ENCODE measurements at places on chromosomes 5 and 9. TPM values are rescaled to one million over a fixed set of nuclear protein-coding genes. Genes with fewer than 3 reads are reported as not detected.

The CCNO gene
- 1.8 TPM for total RNA-seq

The PCDHA9 gene
- under 0.01 TPM for total RNA-seq

The C5orf52 gene
- not detected for total RNA-seq

The CDO1 gene
- total RNA-seq = not detected

The IFNA2 gene
- not detected for total RNA-seq

The ADAMTS12 gene
- total RNA-seq = not detected

The CCL27 gene
- not detected for total RNA-seq

The LCN15 gene
- total RNA-seq = not detected

The BHMT gene
- total RNA-seq = not detected

The ZNF169 gene
- 4.7 TPM for total RNA-seq

The AFAP1L1 gene
- total RNA-seq = 21.9 TPM

The PNPLA7 gene
- total RNA-seq = 0.26 TPM

The NRARP gene
- 3.4 TPM for total RNA-seq

The PCDHA3 gene
- under 0.01 TPM for total RNA-seq

The SMIM33 gene
- not detected for total RNA-seq

The NIPAL4 gene
- 5.3 TPM for total RNA-seq

The PMPCA gene
- total RNA-seq = 39.2 TPM

The INSL4 gene
- total RNA-seq = not detected

The MUSK gene
- total RNA-seq = not detected

The TTC1 gene
- 42.4 TPM for total RNA-seq

The IFNA7 gene
- total RNA-seq = not detected

The MYOT gene
- not detected for total RNA-seq

The CNTNAP3B gene
- 6.4 TPM for total RNA-seq

The TMEM215 gene
- total RNA-seq = not detected

The PSAT1 gene
- 142 TPM for total RNA-seq

The SLC34A3 gene
- not detected for total RNA-seq

The FOXD4 gene
- total RNA-seq = 0.26 TPM

The CHSY3 gene
- under 0.01 TPM for total RNA-seq

The IDNK gene
- 3.7 TPM for total RNA-seq

The ARAP3 gene
- 4.0 TPM for total RNA-seq

The SLC9A3 gene
- total RNA-seq = 0.64 TPM

The HSPB3 gene
- not detected for total RNA-seq

The DCTN4 gene
- total RNA-seq = 23.7 TPM

The GALT gene
- total RNA-seq = 11.3 TPM

The TMEM8B gene
- total RNA-seq = 1.5 TPM

The PCDHGA8 gene
- 0.51 TPM for total RNA-seq

The SLC24A2 gene
- not detected for total RNA-seq

The LHFPL2 gene
- total RNA-seq = 32.4 TPM

The FOXD4L5 gene
- total RNA-seq = 0.13 TPM

The SLC25A48 gene
- total RNA-seq = not detected

The PCDH1 gene
- total RNA-seq = 85.3 TPM
